ENCODE measurements at places on chromosomes 6 and 20. TPM values are rescaled to one million over a fixed set of nuclear protein-coding genes. Genes with fewer than 3 reads are reported as not detected.

- no peak for DNase-seq
These were observed 207.2 kb downstream of the PHACTR1 start for GRCh38 chr6:12923644-12924235.

NKAPL gene
- not detected for total RNA-seq

BTN1A1 gene
- not detected for total RNA-seq

COL9A1 gene
- total RNA-seq, result not detected

GRCh38 chr6:76697585-76697984 lies 625.1 kb upstream of the IMPG1 start:
- DNase-seq, result peak; percentile 65

CTCFL gene
- not detected for total RNA-seq

NUDT3 gene
- 21.5 TPM for total RNA-seq

TNF gene
- not detected for total RNA-seq

TOX2 gene
- total RNA-seq, result 2.2 TPM

DEFB124 gene
- not detected for total RNA-seq

DNA sequence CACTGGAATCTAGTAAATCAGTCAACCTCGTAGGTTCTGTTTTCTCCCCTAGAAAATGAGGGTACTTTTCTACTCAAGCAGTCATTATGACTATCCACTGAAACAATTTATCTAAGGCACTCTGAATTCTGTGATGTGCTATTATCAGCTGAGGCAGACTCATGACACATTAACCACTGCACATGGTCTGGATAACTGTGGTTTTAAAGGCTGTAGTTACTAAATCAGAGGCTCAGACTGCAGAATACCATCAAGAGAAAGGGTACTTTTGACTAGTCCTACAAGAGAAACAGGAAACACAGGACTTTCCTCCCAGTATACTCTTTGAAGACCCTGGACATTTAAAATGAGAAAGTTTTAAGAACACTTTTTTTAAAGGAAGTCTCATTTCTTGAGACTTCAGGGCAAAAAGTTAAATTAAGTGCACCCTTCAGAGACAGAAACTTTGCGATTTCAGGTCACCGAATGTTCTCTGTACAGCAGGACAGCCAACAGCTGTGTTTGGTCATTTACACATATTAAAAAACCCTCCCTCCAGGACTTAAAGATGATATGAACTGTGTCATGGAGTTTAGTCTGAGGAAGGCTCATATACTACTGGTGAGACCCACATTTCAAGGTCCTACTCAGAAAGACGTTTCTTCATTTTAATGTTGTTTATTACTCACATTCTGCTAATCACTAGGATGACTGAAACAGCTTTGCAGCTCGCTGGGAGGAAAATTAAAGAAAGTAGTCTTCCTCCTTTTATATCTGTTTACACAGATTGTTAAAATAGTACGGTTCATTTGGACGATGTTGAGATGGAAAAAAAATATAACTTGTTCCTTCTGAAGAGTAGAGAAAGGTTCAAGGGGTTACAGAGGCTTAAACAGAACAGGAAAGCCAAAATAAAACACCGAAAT lies 19.9 kb downstream of the ATXN1 start:
- DNase-seq, result peak; percentile 98

KLC4 gene
- total RNA-seq, result 10.6 TPM
